GM12878 (cell line): ENCODE measurements at places on chromosomes 6 and 20.

- no peak for DNase-seq
These were observed 1373.5 kb downstream of the GRIK2 start for GRCh38 chr6:102766963-102767362.

- DNase-seq, result no peak
These were observed 387.8 kb downstream of the SMOC2 start for GRCh38 chr6:168828800-168829199.

GRCh38 chr6:79778816-79779215 is 147.7 kb downstream of the SH3BGRL2 start:
- no peak for DNase-seq

GRCh38 chr20:56627122-56628014 is 1.7 kb upstream of the TFAP2C start:
- DNase-seq, result no peak

DNA sequence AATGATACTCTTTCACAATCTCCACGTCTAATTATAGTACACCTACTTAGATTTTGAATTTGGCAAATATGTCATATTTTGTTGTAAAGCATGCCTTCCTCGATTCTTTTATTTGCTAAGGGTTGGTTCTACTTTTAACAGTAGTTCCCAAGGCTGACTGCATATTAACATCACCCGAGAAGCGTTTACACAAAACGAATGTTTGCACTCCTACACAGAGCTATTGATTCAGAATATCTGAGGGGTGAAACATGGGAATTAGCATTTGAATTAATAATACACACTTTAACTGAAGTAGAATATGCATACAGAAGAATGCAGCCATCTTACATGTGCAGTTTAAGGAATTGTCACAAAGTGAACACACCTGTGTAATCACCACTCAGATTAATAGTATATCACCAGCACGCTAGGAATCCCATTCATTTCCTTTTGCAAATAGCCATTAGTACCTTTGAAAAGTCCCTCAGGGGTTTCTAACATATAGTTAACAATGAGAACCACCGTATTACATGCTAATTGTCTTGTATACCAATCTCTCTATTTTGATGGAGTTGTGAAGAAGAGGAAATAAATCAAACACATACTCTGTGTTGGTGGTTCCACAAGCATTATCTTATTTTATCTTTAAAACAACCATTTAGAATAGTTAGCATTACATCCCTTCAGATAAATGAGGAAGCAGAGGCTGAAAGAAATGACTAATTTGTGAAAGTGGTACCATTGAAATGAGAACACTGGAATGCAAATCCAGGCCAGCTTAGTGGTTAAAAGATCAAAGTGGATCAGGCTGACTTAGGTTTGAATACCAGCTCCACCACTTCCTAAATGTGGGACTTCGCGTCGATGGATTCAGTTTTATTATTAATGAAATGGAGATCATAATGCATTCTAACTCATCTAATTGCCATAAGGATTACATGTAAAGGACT is 317.6 kb downstream of the HDGFL1 start:
- DNase-seq, result peak; percentile 30

DNA sequence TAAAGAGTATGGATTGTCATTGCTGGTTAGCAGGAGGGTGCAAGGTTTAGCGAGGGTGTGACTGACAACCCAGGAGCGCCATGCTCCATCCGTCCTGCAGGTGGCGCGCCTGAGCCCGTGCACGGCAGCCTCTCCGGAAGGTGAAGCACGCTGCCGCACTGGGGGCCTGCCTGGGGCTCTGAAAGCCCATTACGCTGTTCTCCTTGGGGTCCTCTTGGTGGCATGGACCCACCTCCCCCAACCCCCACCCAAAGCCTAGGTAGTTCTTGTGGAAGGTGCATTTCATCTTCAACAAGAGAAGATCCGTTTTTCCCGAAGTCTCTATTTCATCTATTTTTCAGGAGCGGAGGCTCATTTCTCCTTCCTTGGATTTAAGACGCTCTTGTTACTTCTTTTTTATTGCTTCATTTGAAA is 197.4 kb upstream of the KCNG1 start:
- no peak for DNase-seq

GRCh38 chr20:58416835-58417234 is 27.8 kb downstream of the VAPB start:
- DNase-seq, result no peak

GRCh38 chr6:47769982-47770381 is 11.8 kb upstream of the OPN5 start:
- no peak for DNase-seq

DNA sequence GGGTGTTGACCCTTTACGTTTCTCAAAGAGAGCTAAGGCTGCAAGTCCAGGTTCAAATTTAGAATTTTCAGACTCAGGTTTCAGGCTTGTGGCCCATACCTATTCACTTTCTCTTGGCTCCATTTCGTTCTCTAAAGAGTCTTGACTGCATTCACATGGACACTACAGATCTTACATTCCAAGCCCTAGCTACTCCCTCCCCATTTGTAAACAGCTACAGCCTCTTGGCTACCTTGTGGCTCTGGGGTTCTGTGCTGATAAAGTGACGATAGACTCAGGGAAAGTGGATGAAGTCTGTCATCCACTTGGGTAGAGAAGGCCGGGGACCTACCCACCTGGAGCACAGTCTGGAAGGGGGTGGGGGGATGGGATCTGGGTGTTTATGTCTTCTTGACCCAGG is 503.3 kb downstream of the LMBRD1 start:
- DNase-seq, result no peak

DNA sequence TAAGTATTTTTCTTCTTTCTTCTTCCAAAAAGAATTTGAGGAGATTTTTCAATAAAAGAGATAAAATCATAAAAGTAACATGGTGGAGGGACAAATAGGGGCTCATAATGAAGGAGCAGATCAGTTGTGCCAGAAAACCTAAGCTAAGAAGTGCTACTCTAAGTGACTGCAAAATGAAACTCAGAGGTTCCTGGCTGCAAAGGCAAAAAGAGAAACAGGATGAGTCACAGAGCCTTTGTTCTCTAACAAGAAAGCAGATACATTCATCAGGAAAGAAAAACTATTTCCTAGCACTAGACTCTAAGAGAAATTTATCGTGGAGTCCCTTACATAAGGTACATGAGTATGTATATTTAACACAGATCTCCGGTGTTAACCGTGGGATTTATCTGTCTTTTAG is 49.8 kb downstream of the TSHZ2 start:
- no peak for DNase-seq

GRCh38 chr6:37131104-37131959 is 38.6 kb upstream of the PIM1 start:
- DNase-seq, result no peak

- DNase-seq, result no peak
These were observed 327.1 kb downstream of the MAFB start for GRCh38 chr20:40361916-40362315.

- no peak for DNase-seq
These were observed 42.2 kb upstream of the FOXP4 start for GRCh38 chr6:41503827-41504465.

- DNase-seq, result no peak
These were observed at the start of gene CCN2 for GRCh38 chr6:131950767-131951575. CCN2 (minus strand) TSS chr6:131951372; CDS start chr6:131951172, 200 bp downstream.

- no peak for DNase-seq
These were observed 36.2 kb upstream of the HBS1L start for GRCh38 chr6:135090819-135091218.

- DNase-seq, result no peak
These were observed 374.2 kb downstream of the EPHA7 start for GRCh38 chr6:93045156-93045555.

GRCh38 chr6:26233649-26234420 is 131.2 kb upstream of the BTN3A2 start:
- peak; percentile 75 for DNase-seq

DNA sequence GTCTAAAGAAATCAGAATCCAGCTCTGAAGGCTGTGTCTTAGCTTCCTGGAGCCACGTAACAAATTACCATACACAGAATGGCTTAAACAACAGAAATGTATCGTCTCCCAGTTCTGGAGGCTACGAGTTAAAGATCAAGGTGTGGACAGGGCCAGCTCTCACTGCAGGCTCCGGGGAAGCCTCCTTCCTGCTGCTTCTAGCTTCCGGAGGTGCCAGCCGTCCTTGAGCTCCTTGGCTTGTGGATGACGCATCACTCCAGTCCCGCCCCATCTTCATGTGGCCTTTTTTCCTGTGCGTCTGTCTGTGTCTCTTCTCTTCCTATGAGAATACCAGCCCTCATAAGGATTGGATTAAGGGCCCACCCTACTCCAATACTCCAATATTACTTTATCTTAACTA is 319.1 kb upstream of the QKI start:
- no peak for DNase-seq

DNA sequence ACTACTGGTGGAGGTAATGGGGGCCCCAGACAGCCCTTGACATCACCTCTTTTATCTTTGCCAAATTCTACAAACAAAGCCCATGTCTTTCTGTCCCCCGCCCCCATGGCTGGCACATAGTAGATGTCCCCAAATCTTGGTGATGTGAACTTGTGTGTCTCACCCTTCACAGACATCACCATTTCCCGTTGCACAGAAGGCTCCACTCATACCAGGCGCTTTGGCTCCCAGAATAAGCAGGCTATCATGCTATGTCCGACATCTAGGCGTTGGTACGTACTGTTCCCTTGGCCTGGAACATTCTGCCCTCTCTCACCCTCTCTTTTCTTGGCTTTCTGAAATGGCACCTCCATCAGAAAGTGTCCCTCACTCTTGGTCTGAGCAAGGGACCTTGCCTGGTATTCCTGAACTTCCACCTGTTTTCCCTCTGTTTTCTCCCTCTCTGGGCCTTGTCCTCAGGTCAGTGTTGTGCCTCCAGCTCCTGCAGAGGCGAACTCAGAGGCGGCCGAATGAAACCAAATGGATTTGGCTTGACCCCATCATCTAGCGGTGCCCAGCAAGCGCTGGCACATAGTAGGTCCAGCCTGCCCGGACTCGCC is 968 bp upstream of the CCN5 start:
- DNase-seq, result no peak

- no peak for DNase-seq
These were observed 10.3 kb downstream of the STK38 start for GRCh38 chr6:36536873-36537547.

GRCh38 chr6:113558431-113558830 is 298.7 kb upstream of the MARCKS start:
- no peak for DNase-seq

- DNase-seq, result no peak
These were observed 143.4 kb downstream of the PXDC1 start for GRCh38 chr6:3608159-3608558.

- DNase-seq, result no peak
These were observed 2.5 kb downstream of the PPDPF start for GRCh38 chr20:63522981-63523611.

DNA sequence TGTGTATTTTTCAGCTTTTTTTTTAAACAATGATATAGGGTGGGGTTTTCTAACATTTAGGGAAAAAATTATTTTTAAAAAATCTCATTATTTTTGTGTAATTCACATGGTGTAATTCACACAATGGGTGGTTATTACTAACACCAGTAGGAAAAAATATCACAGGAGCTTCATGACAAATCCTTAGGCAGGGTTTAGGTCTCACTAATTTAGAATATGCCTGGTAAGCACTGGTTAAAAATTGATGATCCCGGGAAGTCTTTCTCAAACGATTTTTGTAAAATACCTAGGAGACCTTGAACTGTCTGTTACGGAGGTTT is 29.5 kb upstream of the ZNF217 start:
- no peak for DNase-seq

DNA sequence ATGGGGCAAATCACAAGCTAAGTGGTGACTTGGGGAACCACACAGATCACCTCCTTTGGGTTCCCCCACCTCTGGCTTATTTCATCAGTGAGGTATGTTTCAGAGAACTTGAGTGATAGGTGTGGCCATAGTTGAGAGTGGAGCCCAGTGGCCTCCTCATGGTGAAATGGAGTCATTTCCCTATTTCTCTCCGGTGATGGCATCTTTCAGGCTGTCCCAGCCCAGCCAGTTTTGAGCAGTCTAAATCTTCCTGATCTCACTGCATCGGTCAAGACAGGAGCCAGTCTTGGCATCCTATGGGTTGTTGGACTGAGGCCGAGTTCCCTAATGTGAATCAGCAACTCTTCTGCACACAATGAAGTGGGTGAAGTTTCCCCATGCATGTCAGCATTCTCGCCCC is 132.4 kb downstream of the EYA2 start:
- no peak for DNase-seq

DNA sequence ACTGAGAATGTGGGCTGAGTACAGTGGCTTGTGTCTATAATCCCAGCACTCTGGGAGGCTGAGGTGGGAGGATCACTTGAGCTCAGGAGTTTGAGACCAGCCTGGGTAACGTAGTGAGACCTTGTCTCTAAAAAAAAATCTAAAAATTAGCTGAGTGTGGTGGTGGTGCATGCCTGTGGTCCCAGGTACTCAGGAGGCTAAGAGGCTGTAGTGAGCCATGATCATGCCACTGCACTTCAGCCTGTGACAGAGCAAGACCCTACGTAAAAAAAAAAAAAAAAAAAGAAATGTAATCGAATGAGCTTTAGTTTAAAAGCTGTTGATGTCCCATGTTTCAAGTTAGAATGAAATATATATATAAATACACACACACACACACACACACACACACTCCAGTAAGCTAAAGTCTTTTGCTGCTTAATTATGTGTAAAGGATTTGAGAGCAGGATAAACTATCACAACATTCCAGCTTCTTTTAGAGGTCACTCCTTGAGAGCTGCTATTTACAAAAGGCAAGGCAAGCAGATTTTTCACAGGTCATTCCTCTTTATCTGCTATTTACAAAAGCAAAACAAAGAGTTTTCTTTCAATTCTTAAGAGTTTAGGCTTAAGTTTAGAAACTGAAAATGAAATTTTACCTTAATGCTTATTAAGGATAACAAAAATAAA is 4.7 kb upstream of the MICAL1 start:
- no peak for DNase-seq

GRCh38 chr20:6855104-6855503 is 87.6 kb downstream of the BMP2 start:
- no peak for DNase-seq

DNA sequence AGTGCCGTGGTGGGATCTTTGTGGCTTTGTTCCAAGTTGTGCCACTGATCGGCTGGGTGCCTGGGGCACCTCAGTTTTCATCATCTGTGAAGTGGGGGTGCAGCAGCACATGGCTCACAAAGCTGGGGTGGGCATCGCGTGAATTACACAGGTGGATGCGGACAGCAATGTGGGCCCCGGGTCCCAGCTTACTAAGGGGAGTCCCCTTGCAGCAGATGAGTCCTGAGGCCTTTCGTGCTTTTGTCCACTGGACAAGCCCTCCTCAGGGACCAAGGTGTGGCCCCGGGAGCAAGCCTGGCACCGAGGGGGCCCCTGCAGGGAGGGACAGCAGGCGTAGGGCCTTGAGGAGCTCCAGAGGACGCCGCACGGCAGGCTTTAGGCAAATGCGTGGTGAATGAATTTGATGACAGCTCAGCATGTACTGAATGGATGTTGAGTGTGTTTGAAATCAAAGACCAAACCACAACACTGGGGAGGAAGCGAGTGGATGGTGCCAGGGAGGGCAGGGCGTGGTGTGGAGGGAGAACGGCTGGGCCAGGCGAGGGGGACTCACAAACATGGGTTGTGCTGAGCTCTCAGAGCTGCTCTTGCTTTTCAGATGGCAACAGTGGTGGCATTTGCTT is 53.2 kb downstream of the IRF4 start:
- DNase-seq, result no peak
